T-helper 22 cell (primary cell): ENCODE measurements at places on chromosomes 11 and 22.

- no peak for DNase-seq
These were observed 261.7 kb downstream of the TENM4 start for GRCh38 chr11:79179087-79179486.

- DNase-seq = no peak
These were observed 66.2 kb downstream of the IGLL5 start for GRCh38 chr22:22953791-22954190.

DNA sequence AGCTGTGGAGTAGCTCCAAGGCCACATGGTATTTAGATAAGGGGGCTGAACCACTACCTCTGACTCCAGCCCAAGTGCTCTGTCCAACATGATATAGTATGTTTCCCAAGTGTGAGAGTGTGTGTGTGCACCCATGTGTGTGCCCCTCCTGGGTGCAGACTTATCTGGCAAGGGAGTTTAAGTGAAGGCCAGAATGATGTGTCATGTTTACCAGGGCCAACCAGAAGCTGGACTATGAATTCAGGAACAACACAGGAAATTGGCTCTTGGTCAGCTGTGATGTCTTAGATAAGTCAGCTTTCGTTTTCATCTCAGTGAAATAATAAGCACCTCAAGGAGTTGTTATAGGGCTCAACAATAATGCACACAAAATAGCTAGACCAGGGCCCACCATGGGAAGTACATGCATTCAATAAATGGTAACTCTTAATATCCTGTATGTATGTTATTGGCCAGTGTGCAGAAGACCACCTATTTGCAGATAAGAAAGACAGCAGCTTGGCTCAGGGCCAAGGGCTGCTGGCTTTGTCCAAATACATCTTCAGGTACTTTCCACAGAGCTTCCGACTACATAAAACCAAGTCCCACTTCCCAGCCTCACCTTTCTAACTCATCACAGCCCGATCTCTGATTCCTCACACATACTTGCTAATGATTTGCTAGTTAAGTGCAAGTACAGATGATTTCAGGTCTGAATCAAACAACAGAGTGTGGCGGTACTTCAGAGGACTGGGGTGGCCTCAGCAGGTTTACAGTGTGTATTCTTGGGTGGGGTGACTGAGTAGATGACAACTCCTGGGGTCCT, 120.9 kb downstream of the ME3 start:
- DNase-seq = no peak

DNA sequence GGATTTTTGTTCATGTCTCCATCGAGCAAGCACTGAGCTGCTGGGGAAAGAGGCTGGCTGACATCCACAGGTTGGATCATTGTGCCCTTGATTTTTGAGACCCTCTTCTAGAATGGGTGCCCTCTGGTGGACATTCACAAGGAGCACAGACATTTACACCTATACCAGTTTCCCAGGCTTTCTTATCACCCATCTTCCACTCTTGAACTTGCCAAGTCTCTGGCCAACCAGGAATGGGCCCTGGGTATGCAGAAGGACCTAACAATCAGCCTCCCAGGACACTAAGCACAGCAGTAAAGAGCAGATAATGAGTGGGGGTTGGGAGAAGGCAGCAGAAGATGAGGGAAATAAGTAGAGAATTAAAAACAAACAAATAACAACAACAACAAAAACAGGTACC, 5.7 kb upstream of the INTS4 start:
- no peak for DNase-seq

DNA sequence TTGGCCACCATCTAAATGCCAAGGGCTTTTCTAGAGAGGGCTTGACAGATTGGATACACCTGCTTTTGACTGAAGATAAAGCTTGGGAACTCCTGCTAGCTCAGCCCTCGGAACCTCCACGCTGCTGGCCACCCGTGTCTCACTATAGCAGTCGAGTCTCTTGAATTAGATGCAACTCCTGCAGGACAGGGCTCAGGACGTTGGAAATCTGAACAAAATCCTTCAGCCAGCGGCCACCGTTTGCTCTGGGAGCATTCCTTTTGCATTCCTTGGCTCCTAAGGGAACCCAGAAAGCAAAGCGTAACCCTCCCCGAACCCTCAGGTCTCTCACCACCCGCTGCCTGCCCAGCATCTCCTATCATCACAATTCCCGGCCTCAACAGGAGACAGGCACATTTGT, 77.8 kb downstream of the GRIK4 start:
- no peak for DNase-seq

- no peak for DNase-seq
These were observed 3.0 kb upstream of the RFPL3 start for GRCh38 chr22:32354360-32355351.

GRCh38 chr11:61327669-61328071, 5.2 kb downstream of the DDB1 start:
- no peak for DNase-seq

DNA sequence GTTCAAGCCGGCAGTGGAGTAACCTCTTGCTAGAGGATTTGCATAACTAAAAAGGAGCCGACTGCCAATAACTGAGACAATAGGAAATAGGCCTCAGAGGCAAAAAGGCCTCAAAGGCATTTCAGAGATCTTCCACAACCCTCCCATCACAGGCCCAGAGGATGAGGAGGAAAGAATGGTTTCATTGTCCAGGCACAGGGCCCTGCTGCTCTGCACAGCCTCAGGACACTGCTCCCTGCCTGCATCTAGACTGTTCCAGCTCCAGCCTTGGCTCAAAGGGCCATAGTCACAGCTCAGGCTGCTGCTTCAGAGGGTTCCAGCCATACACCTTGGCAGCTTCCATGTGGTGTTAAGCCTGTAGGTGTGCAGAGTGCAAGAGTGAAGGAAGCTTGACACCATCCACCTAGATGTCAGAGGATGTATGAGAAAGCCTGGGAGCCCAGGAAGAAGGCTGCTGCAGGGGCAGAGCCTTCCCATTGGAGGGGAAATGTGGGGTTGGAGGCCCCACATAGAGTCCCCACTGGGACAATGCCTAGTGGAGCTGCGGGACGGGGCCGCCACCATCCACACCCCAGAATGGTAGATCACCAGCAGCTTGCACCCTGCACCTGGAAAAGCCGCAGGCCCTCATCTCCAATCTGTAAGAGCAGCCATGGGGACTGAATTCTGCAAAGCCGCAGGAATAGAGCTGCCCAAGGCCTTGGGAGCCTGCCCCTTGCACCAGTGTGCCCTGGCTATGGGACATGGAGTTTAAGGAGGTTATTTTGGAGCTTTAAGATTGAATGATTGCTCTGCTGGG, 8.2 kb upstream of the LRP5 start:
- no peak for DNase-seq

GRCh38 chr11:118610225-118610772, 2.9 kb downstream of the PHLDB1 start:
- no peak for DNase-seq

DNA sequence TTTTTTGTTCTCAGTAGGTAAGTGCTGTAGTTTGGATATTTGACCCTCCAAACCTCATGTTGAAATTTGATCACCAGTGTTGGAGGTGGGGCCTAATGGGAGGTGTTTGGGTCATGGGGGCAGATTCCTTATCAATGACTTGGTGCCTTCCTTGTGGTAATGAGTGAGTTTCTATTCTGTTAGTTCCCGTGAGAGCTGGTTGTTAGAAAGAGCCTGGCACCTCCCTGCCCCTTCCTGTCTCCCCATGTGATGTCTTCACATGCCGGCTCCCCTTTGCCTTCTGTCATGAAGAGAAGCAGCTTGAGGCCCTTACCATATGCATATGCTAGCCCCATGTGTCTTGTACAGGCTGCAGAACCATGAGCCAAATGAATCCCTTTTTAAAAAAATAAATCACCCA, 138.3 kb downstream of the TMEM135 start:
- no peak for DNase-seq

DNA sequence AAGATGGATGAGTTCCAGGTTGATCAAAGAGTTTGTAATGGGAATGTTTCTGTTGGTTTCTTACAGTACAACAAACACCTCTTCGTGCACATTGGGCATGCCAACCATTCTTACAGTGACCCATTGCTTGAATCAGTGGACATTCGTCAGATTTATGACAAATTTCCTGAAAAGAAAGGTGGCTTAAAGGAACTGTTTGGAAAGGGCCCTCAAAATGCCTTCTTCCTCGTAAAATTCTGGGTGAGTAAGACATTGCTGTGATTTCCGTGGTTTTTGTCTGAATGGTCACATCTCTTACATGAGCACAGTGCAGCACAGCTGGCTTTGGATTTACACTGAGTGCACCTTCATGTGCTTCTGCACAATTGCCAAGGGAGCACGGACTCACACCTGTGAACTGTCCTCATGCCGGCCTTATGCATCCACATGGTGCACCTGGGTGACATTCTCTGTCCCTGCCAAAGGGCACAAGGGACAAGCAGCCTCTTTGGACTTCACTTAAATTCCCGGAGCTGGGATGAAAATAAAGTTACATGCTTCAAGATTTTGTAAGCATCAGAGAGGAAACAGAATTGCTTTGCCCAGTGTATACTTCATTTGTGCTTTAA, 107.1 kb upstream of the RASSF10 start:
- DNase-seq = no peak

DNA sequence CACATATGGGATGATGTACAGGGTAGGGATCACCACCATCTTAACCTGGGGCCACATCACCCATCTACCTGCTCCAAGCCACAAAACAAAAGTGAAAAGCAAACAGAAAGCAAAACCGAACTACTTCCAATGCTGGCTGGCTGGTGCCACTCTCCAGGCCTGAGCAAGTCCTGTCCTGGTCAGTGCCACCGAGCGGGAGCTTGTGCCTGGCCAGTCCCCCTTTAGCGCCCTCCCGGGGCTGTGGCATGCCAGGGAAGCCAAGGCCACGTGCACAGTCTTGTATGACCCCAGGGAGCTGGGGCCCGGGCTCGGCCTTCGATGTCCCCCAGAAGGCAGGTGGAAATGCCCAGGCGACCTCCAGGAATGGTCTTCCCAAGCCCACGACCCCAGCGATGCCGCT, 17.9 kb upstream of the NAP1L4 start:
- no peak for DNase-seq

- DNase-seq = no peak
These were observed 13.0 kb downstream of the APBB1 start for GRCh38 chr11:6405846-6406245.

DNA sequence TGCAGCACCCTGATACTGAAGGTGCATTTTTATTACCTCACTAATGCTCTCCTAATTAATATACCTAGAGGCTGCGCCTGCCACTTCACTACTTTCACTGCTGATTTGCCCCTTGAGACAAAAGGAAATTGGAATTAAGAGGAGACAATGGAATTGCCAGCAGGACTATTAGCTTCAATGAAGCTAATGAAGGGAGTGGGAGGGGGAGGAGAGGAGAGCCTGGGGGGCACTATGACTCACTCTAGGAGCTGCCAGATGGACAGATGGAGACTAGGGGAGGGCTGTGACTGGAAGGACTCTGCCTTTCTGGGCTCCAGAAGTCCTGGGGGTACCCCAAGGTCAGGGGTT, 102.8 kb upstream of the DRD2 start:
- DNase-seq = no peak

GRCh38 chr11:86134580-86135318, 65.9 kb upstream of the PICALM start:
- DNase-seq = no peak

DNA sequence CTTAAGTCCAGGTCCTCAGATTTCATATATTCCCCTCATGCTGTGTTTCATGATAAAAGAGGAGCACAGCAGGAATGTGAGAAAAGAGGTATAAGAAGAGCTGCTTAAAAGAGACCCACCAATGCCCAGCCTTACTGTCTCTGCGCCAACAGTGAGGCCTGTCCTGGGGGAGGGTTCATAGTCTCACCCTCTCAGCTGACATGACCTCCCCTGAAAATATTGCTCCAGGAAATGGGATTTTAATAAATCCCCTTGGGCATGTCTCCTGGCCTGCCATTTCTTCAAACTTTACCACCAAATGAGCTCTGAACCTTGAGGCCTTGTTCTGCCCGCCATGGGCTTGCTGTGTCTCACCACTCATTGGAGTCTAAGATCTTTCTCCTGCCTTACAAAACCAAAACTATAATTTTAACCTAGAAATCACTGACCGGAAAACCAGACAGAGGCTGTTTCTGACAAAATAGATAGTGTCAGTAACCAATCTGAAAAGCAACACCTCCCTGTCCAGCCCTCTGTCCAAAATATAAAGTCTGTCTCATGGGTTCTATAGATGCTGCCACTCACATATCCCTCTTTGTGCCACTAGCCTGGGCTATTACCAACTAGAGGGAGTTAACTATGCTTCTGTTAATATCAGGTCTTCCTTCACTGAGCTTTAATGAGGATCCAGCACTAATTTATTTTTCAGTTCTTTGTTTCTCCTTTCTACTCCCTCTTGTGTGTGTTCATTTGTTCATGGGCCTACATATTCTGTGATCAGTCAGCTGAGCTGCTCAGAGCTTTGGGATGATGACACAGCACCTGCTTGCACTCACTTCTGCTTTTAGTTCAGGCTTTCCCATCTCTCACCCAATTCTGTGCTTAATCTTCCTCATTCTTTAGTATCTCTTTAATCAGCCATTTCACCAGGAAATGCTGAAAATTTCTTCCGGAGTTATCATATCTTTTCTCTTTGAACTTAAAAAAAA, at the start of gene OR2AG2:
OR2AG2 (minus strand) TSS at position 51 of the 968 bp plus-strand sequence. CDS start 3,019 bp downstream, outside the sequence.
- no peak for DNase-seq

GRCh38 chr11:72975778-72976521, 161.7 kb downstream of the ATG16L2 start:
- DNase-seq = no peak

DNA sequence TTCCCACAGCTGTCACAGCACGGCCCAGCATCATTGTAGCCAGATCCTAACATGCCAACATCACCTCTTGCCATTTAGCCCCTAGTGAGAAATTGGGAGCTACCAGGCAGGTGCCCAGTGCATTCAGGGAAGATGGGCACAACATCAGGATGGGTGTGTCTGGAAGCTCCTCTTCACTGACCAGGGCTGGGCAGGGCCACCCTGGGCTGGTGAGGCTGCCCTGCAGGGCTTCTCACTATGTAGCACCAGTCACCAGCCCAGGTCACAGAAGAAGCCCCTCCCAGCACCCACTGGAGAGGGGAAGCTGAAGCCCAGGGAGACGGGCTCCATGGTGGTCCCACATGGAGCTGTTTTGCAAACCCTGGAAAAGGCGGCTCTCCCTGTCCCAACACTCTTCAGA, 13.9 kb downstream of the ZNF74 start:
- no peak for DNase-seq

GRCh38 chr11:46280706-46281105, 3.2 kb downstream of the CREB3L1 start:
- no peak for DNase-seq

DNA sequence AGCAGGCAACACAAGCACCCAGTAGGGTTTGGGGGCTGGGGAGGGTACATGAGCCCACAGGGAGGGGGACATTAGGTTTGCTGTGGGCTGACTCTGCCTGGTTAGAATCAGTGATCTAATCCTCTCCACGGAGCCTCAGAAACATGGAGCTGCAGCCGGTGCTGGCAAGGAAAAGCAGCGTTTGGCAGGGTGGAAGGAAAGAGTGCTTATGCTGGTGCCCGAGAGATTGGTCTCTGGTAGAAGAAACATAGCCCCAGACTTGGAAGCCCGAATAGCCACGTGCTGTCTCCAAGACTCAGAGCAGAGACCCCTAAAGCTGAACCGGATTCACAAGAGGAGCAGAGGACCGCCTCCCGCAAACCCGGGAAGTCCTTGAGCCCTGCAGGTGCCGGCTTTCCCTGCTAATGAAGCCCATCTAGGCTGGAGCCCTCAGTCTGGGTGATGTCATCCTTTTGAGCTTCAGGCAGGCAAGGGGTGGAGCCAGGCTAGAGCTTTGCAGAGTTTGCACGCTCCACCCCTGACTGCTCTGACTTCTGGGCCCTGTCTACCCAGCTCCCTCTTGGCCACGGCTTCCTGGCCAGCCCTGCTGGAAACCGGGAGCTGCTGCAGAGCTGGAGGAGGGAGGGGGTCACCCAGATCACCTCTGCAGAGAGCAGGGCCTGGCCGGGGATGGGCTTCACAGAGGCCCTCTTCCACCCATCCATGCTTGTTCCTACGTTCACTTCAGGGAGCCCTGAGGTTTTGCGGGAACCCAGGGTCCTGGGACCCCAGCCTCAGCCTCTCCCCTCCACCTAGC, 35.0 kb upstream of the JAM3 start:
- peak; percentile 35 for DNase-seq
